Fibroblast of lung (primary cell): ENCODE measurements at places on chromosomes 11 and 22. TPM values are rescaled to one million over a fixed set of nuclear protein-coding genes. Genes with fewer than 3 reads are reported as not detected.

DNA sequence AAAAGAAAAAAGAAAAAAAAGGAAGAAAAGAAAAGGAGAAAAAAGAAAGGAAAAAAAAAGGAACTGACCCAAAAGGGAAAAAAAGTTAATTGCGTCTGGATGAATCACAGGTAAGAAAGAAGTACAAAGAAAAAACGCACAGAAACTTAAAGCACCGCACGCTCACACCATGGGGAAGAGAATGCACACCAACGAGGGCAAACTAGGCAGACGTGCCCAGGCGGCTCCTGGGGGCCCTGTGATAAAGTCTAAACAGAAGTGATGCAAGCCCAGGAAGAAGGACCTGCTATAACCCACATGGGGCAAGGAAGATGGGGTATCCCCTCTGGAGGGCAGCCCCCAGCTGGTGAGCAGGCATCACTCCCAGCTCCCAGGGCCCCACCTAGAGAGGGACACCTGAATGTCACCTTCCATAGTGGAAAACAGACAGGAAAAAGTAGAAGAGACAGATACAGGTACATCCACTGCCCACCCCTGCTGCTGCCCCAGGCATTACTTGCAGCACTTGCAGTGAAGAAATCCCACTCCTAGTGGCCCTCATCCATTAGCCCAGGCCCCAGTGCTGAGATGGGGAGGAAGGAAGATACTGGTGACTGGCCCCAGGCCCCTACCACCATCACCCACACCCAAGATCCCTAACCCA is 28.9 kb downstream of the NAP1L4 start:
- no peak for DNase-seq

DNA sequence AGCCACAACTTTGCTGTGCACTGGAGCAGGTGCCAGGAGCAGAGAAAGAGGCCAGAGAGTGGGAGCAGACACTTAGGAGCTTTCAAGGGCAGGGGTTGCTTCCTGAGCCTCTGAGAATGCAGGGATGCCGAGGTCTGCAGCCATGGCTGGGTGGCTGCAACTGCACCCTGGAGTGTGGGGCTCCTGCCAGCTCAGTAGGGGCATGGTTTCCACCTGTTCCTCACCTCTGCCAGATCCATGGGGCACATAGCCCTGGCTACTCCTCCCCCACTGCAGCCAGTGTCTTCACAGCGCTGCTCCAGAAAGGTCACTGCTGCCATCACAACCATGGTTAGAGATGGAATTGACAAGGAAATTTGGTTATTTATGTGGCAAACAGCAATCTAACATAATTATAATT is 404.8 kb downstream of the CNTN5 start:
- DNase-seq, result no peak

DNA sequence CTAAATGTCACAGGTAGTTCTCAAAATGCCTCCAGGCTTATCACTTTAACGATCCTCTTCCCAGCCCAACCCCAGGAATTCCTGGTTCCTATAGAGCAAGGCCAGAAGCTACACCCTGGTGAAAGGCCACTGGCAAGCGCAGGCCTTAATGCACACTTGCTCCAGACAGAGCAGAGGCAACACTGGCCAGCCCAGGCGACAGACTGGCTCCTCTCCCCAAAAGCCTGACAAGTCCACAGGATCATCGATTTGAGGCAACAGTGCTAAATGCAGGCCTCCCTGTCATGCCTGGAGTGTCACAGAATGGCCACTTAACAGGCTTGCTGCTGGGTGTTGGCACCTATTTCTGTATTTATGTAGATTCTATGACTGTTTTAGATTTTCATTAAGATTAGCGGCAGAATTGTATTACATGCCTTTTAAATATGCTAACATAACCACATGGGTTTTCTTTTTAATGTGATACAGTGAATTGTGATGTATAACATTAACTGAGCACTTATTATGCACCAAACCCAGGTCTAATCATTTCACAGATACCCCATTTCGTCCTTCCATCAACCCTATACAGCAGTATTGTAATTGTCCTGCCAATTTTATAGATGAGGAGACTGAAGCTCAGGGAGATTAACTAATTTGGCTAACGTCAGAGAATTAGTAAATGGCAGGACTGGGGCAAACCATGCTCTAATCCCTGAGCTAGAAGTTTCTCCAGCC is 38.6 kb downstream of the PACSIN2 start:
- no peak for DNase-seq

DNA sequence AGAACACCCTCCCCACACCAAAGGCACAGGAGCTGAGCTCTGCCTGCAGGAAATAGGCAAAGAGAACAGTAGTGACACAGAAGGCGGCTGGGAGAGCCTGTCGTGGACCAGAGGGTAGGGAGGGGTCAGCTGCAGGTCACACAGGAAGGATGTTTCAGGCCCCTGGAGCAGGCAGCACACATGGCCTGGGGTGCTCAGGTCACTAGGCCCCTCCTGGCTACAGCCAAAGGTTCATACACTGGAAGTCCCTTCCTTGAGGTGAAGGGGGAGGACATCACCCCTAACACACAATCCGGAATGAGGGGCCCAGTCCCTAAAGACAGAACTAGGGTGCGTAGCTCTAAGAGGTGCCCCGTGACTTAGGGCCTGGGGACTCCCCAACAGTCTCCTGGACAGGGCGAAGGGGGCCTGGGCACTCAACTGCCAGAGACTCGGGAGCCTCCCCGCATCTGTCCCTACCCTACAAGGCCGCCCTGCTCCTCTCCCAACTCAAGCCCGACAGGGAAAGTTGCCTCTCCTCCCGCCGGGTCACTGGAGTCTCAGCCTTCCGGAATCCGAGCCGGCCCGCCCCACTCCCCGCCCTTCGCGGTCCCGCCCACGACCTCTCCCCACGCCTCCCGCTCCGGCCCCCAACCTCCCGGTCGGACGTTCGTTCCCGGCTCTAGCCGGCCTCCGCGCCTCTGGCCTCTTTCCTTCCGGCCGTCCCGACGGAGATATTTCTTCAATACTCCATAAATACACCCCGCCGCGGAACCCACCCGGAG is at the start of gene CYB5R2:
Gene CYB5R2 (minus strand): TSS at position 541 of the 764 bp plus-strand sequence. CDS start 675 bp downstream, outside the sequence.
- peak; percentile 16 for DNase-seq

DNA sequence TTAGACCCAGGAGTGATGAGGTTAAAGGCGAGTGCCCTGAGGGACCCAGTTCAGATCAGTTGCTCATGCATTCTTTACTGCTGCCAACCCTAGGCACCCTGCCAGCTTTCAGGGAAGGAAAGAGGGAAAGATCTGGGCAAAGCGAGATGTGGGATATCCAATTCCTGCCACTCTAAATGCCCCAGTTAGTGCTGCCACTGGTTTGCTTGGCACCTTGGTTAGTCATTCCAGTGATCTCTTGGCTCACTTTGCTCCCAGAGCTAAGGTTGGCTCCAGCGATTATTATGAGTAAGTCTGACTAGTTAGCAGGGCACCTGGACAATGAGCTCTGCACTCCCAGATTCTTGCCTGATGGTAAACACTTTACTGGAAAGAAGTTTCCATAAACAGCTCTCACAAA is 85.0 kb downstream of the INSC start:
- no peak for DNase-seq

GRCh38 chr11:118198370-118198769 is 21.9 kb upstream of the SCN2B start:
- peak; percentile 50 for DNase-seq

The UPK2 gene
- polyA plus RNA-seq, result not detected in 2 replicates

The ST14 gene
- 0.01 TPM in 1 of 2 replicates, not detected in the other for polyA plus RNA-seq
